Cardiac septum (tissue), 1 donor: ENCODE measurements at places on chromosomes 13 and 19.

DNA sequence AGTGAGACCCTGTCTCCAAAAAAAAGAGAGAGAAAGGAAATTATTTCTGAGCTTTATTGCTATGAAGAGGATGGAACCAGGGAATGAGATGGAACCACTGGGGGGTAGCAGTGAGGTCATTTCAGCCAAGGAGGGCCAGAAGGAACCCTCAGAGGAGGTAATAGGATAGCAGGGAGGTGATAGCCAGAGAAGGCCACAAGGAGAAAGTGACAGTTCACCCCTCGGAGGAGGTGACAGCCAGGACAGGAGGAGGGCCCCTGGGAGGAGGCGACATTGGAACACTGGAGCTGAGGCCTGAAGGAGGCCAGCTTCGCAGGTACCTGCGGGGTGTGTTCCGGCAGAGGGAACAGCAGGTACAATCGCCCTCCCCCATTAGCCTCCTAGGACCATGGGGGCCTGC lies 675 bp upstream of the PGPEP1 start:
- DNase-seq: no peak

GRCh38 chr13:47337781-47338507 lies 441.1 kb upstream of the HTR2A start:
- DNase-seq: no peak

DNA sequence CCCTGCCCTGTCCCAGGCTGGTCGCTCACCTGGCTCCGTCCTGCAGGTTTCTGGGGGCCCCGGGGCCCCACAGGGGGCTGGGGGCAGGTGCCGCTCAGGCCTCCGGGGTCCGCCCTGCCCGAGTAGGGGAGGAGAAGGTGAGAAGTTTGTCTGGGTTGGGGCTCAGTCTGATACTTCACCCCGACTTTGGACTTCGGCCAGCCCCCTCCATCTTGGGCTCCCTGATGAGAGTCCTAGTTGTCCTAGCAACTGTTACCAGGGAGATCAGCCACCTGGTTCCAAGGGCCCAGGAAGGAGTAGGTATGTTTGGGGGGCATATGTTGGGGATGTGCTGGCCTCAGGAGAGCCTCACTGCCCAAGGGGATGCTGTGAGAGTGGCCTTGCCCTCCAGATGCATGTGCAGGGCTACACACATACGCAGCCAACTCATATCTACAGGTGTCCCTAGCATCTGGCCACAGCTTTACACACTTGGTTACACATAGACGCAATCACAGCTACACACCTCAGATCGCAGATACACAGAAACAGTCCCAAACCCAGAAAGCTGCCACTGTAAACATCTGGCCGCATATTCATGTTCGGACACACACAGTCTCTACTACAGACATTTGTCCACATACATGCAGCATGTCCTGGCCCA lies 3.4 kb downstream of the NUMBL start:
- no peak for DNase-seq

DNA sequence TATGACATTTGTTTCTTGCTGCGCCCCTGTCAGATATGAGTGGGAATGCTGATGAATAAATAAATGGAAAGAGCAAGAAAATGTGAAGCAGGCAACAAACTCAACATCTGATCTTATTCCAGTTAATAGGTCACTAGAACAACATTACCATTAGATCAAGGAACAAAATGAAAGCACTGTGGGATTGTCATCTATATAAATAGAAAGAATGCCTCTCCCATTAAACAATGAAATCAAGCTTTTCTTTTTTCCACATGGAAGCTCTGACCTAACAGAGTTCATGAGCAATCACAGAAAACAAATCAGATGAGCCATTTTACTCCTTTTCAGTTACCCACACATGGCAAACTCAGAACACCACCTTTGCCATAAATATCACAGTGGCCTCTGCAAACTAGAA lies 354.8 kb downstream of the SUCLA2 start:
- no peak for DNase-seq

GRCh38 chr13:22428188-22428828 lies 752.5 kb upstream of the SGCG start:
- no peak for DNase-seq

DNA sequence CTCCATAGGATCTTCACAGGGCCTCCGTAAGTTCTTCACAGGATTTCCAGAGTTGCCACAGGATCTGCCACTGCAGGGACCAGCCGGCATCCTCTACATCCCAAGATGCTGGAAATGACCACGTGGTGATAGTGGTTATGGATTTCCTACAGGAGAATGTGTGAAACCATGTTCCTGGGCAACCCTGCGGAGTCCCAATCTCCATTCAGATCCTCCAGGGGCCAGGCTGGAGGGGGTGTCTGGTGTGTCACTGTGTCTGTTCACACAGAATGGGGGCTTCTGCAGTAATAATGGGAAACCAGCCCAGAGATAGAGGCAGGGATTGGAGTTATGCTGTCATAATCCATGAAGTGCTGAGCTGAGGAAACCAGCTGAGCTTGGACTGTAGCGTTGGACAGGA lies 8.6 kb downstream of the LILRA6 start:
- no peak for DNase-seq

DNA sequence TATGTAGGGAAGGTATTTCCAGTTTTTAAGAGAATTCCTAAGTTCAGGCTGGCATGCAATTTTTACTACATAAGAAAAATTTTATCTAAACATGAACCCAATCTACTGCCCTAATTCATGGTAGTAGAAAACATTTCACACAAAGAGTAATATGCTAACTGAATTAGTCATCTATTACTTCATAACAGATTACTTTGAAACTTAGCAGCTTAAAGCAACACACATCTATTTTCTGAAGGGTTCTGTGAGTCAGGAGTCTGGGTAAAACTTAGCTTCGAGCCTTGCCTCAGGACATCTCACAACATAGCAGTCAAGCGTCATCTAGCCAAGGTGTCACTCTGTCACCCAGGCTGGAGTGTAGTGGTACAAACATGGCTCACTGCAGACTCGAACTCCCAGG lies 537.5 kb downstream of the DCT start:
- no peak for DNase-seq

DNA sequence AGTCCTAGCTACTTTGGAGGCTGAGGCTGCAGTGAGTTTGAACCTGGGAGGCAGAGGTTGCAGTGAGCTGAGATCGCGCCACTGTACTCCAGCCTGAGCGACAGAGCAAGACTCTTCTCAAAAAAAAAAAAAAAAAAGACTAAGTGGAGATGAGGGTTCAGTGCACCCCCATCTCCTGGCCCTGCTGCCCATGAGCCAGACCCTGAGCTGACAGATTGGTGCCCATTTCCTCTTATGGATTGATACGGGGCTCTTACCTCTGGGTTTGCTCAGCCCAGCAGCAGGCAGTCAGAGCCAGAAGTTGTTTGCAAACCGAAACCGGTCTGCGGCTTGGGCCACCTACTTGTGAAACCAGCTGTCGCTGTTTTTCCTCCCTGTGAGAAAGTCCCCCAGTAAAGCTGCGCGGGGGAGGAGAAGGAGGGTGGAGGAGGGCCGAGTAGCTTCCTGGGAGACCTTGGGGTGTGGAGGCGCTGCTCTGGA lies 36.9 kb downstream of the ARRDC2 start:
- peak; percentile 91 for DNase-seq

DNA sequence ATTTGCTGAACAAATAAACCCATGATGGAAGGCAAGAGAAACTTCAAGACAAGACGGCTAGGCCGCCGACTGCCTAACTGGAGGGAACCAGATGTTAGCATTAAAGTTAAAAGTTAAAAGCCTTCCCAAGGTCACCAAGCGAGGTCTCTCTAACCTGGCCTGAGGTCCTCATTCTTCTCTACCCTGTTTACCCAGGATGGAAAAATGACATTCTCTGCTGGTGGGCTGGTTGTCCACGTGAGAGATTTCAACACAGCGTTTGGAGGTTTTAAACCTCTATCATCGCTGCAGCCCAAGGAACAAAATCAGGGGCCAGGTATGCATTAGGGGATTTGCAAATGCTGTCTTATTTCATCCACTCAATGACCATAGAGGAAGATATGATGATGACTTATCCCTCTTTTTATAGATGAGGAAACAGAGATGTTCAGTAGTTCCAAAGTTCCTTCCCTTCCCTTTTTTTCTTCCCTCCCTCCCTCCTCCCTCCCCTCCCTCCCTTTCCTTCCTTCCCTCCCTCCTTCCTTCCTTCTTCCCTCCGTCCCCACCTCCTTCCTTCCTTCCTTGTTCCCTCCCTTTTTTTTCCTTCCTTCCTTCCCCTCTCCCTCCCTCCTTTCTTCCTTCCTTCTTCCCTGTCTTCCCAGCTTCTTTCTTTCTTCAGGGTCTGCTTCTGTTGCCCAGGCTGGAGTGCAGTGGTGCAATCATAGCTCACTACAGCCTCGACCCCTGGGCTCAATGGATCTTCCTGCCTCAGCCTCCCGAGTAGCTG lies 79.7 kb downstream of the INSR start:
- DNase-seq: no peak

DNA sequence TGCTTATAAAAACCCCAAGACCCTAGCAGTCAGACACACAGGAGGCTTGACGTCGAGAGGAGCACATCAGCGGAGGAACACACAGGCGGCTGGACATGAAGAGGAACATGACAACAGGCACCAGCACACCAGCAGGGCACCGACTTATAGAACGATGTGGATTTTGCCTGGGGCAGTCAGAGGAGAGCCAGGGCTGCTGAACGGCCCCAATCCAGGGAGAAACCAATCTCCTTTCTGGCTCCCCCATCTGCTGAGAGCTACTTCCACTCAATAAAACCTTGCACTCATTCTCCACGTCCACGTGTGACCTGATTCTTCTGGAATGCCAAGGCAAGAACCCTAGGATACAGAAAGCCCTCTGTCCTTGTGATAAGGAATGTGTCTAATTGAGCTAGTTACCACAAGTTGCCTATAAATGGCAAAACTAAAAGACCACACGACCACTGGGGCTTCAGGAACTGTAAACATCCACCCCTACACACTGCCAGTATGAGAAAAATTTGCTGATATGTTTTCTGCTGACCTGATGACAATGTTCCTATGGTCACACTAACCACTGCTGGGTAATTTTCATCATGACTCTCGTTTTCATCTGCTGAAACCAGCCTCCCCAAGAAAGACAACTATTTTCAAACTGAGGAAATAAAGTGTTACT lies 35.8 kb upstream of the CEACAM21 start:
- no peak for DNase-seq

DNA sequence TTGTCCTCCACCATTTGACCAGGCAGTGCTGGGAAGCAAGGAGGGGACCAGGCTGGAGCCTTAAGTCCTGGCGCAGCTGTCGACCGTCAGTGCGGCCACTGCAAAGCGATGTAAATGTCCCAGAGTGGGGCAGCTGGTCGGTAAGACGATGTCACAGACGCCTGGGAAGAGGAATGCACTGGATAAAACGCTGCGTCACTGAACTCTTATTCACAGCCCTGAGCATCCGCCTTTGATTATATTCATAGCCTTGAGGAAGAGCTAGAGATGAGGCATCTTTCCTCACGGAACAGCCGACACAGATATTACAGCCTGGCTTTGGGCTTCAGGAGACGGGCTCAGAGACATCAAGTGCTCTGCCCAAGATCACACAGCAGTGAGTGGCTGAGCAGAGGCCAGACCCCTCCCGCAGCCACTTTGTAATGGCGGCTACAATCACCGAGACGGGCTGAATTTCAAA lies 17.6 kb upstream of the TUBGCP3 start:
- no peak for DNase-seq

DNA sequence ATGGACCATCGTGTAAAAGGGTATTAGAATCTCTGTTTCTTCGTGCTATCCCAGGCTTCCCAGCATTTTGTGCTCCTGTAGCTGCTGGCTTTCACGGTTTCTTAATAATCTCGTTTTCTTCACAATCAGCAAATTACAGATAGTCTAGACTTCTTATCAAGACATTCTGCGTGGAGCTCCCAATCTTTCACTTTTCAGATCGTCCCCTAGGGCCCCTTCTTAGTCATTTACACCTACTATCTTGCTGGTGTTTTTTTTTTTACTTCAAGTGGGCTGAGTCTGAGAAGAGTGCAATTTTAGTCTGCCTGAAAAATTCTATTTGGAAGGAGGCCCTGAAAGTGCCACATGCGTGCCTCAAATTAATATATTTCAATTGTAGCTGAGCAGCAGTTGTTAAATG lies 275.1 kb downstream of the SHISA2 start:
- no peak for DNase-seq

DNA sequence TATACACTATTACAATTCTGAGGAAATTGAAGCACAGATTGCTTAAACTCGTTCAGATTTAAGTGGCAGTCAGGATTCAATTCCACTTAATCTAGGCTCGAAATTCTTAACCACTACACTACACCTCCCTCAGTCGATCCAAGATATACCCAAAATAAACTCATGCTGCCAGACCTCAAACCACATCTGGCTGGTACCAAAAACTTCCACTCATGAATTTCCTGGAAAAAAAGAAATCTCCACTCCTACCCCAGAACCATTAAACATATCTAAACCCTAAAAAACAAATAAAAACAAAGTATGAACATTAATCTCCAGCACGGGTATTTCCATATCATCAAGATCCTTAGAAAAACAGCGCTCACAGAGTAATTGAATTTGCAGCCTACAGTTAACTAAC lies 1.1 kb downstream of the ZFP30 start:
- no peak for DNase-seq

- DNase-seq: no peak
These were observed 60.8 kb downstream of the ALOX5AP start for GRCh38 chr13:30796132-30796572.

- no peak for DNase-seq
These were observed 405.0 kb downstream of the COG6 start for GRCh38 chr13:40060296-40061007.

GRCh38 chr19:38844093-38844686 lies 5.6 kb downstream of the HNRNPL start:
- DNase-seq: no peak

GRCh38 chr19:16164222-16164890 lies 9.0 kb downstream of the CIB3 start:
- no peak for DNase-seq

DNA sequence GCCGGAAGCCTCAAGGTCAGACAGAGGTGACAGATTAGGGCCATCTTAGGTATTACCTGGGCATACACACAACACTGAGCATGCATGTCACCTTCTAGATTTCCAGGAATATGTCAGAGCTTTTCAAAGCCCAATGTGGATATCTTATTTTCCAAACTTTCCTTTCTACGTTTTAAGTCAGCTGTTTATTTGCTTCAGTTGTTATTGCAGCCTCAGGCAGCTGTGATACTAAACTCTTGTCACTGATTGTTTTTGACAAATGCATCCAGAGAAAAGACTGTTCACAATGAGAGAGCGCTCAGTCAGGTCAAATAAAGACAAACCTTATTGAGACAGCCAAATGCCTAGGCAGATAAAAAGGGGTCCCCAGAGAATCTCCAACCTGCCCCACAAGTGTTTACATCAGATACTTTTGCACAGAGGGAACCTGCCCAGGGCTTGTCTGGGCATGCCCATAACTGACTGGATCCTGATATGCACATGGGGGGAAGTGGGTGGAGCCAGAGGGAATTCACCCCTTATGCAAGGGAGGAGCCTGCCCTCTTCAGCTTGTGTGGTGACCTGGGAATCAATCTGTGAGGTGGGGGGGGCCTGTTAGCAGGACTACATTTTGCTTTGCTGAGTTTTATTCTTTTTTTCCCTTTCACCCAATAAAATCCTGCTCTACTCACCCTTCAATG lies 28.5 kb downstream of the MED4 start:
- DNase-seq: no peak
